ENCODE measurements at places on chromosomes 5 and 9.

GRCh38 chr5:175588709-175589429 lies 69.0 kb upstream of the HRH2 start:
- DNase-seq = no peak

- no peak for DNase-seq
Observed at GRCh38 chr5:73912821-73913271, 286.9 kb downstream of the ARHGEF28 start.

- no peak for DNase-seq
Observed at GRCh38 chr5:106094839-106095238, 1575.9 kb downstream of the EFNA5 start.

- no peak for DNase-seq
Observed at GRCh38 chr9:127474592-127474991, 23.3 kb downstream of the LRSAM1 start.

GRCh38 chr9:38024036-38024681 lies 44.9 kb downstream of the SHB start:
- DNase-seq = no peak

- no peak for DNase-seq
Observed at GRCh38 chr9:89444925-89445765, 52.8 kb downstream of the SEMA4D start.

DNA sequence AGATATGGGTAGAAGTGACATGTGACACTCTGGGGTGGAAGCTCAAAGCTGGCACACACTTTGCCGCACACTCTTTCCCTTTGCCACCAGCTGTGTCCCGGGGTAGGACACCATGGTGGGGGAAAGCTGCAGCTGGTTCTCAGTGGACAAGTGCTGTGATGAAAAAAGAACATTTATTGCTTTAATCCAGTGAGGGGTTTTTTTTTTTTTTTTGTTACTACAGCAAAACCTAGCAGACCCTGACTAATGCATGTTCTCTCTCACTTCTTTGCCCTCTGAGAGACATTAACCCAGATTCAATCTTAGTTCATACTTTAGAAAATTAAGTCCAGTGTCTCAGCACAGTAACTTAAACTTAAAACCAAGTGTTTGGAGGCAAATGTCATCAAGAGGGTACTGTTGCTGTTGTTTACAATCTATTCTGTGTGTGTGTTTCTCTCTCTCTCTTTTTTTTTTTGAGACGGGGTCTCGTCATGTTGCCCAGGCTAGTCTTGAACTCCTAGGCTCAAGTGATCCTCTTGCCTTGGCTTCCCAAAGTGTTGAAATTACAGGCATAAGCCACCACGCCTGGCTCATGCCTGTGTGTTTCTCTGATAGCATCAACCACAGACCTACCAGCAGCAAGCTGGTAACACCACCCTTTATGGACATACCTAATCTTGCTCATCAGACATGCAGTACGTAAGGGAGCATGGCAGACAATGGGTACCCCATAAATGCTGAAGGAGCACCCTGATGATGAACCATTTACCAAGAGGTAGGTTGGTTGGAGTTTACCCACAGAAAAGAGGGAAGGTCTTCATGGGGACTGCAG lies 84.7 kb upstream of the TBC1D2 start:
- no peak for DNase-seq

DNA sequence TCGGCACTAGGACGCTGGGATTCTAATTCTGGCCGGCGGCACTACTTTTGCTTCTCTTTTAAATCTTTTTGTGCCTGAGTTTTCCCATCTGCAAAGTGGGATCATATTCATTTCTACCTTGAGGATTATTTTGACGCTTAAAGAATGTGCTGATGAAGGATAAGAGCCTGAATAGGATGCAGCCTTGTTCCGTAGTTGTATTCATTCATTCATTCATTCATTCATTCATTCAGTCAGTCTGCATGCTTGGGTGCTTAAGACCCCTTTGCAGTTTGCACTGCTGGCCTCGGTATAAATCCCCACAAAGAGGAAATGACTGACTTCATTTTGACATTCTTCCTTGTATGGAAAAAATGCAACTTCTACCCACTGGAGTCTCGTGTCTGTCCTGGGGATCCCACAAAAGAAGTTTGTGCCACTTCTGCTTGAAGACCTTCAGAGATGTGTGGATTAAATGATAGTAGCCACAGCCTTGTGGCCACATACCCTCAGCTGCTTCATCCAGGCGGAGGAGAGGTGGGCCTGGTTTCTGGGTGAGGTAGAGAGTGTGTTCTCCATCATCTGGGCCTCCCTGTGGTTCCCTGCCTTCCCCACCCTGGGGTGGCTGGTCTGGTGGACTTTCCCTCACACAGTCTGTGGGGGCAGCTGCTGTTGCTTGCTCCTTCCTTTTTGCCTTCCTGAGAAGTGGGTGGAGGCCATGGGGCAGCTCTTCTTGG lies 62.6 kb downstream of the PPARGC1B start:
- DNase-seq = no peak

- no peak for DNase-seq
Observed at GRCh38 chr5:3197304-3198073, 398.1 kb upstream of the IRX1 start.

DNA sequence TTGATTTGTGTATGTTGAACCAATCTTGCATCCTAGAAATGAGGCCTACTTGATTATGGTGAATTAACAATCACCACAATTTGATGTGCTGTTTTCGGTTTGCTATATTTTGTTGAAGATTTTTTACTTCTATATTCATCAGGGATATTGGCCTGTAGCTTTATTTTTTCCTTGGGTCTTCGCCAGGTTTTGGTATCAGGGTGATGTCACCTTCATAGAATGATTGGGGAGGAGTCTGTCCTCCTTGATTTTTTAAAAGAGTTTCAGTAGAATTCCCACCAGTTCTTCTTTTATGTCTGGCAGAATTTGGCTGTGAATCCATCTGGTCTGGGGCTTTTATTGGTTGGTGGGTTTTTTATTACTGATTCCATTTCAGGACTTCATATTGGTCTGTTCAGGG lies 115.2 kb downstream of the CPLANE1 start:
- no peak for DNase-seq

DNA sequence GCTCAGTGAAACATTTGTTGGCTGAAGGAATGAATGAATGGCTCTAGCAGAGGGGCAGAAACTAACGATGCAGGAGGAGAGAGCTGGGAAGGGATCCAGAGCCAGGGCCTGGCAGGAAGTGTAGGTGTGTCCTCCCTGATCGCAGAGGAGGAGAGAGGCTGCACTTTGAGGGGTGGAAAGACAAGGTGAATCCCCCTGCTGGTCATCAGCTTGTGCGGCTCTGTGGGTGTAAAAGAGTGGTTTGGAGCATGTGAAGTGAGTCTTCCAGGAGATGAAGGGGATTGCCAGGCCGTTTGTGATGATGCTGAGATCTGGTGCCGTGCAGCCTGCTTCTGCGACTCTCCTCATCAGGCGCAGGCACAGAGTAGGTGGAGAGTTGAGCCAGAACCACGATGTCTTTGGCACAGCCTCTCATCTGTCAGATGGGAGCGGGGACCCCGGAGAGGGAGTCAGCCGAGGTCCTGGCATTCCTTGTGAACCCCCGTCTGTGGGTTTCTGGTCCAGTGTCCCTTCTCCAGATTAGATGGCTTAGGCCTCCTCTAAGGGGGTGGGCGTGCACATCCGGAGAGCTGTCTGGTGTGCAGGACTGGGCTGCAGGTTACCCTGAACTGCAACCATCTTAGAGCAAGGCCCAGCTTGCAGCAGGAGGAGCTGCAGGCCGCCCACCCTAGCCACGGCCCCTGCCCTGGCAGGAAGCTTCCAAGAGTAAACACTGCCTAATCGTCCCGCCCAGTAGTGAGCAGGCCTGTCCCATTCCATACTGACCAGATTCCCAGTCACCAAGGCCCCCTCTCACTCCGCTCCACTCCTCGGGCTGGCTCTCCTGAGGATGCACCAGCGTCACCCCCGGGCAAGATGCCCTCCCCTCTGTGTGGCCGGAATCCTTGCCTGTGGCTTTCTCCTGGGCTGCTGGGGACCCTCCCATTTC lies at the start of gene ADAMTS13:
Gene ADAMTS13, plus strand, starts transcription at position 753 of the 928 bp plus-strand sequence. Its CDS starts 77 bp downstream, at position 830.
- no peak for DNase-seq

DNA sequence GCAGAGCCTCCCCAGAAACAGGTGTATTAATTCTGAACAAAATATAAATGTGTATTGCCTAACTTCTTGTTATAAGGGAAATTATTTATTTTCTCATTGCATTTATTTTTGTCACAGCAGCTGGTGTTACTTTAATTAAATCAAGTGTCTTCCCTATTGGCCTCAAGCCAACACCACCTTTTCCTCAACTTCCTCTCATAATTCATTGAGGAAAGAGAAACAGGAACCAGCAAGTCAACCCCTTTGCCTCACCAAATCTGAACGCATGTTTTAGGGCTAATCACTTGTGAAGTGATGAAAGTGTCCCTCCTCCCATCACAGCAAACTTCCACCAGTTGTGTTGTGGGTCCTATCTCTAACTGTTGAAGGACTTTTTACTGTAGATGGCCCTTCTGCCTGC lies 73.1 kb downstream of the DIRAS2 start:
- no peak for DNase-seq

DNA sequence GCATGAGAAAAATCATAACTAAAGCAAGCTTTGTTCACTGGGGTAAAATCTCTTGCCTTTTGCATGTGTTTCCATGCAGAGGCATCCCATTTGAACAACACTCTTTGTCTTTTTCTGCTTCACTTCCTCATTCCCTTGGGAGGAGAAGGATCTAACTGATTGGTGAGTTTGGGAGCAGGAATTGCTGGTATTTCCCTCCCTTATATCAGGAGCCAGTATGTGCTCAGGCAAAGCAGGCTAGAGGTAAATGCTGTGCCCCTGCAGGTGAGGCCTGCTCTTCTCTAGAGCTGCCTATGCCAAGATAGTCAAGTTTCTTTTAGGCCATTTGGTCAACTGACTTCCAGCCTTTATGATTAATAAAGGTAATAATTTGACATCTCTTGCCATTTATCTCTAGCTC lies 179.9 kb downstream of the COX7C start:
- DNase-seq = no peak

GRCh38 chr9:121267689-121268597 lies at the start of gene GSN:
Gene GSN, plus strand, starts transcription at chr9:121268162. Its CDS starts 33,810 bp downstream, at chr9:121301972.
- peak; percentile 28 for DNase-seq

DNA sequence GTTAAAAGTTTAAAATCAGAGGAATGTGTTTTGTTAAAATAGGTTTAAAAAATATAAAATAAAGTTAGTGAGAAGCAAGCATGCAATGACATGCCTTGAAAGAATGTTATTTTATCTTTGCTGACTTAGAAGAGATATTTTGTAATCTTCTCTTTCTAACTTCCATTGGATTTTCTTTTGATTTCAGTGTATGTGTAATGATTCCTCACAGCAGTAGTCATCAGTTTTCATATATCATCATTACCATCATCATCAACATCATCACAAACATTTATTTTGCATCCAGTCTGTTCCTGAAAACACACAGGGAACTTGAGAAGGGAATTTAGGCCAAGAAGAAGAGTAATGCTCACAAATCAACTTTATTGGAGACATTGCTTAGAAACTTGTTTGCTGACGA lies 699.6 kb downstream of the TAF11L14 start:
- no peak for DNase-seq

- DNase-seq = no peak
Observed at GRCh38 chr5:57276353-57276752, 102.5 kb downstream of the GPBP1 start.

GRCh38 chr5:139392678-139393496 lies 2.0 kb downstream of the PROB1 start:
- peak; percentile 60 for DNase-seq

- DNase-seq = no peak
Observed at GRCh38 chr9:137088121-137088520, 1.3 kb downstream of the MAN1B1 start.

- no peak for DNase-seq
Observed at GRCh38 chr9:117480253-117480652, 65.4 kb upstream of the ASTN2 start.

DNA sequence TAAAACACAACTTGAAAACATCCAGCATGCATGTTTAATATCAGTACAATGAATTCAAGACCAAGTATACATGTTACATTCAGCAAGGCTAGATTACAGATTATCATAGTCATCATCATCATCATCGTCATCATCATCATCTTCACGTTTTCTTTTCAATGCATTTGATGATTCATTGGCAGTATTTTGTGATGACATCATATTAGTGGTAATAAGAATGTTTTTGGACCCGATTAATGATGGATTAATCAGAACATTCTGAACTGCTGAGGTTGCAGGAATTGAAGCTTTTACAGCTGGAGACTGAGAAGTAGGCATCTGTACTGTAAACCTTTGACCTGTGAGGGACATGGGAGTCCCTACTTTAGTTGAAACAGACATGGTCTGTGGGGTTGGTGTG lies 4.5 kb downstream of the AK6 start:
- no peak for DNase-seq

- DNase-seq = no peak
Observed at GRCh38 chr9:117093891-117094844, 320.7 kb downstream of the ASTN2 start.

- no peak for DNase-seq
Observed at GRCh38 chr5:176737746-176738636, 72.4 kb upstream of the UNC5A start.

GRCh38 chr9:134230092-134230941 lies 66.0 kb upstream of the RNU6ATAC start:
- DNase-seq = no peak

- no peak for DNase-seq
Observed at GRCh38 chr5:40414922-40415321, 264.8 kb upstream of the PTGER4 start.

DNA sequence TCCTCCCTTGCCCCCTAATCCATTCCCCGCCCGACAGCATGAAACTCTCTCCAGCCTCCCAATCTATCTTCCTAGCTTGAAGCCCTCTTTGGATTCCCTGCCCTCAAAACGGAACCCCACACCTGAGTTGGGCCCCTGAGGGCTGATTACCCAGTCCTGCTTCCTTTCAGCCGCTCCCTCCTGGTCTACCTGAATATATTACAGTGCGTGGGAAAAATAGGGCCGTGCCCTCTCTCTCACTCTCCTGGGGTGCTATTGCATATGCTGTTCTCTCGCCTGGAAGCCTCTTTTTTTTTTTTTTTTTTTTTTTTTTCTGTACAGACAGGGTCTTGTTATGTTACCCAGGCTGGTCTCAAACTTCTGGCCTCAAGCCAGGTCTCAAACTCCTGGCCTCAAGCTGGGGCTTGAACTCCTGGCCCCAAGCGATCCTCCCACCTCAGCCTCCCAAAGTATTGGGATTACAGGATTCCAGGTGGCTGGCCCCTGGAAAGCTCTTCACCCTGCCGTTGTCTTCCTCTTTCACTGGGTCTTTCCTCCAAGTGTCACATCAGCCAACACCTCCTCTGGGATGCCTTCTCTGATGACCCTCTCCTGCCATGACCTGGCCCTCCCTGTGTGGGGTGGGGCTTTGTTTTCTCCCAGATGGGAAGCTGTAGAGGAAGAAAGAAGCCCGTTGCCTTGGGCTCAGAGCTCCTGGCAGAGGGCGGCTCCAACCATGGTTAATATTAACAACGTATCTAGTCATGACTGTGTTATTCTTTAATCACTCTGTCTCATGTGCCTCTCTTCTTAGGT lies 8.2 kb downstream of the DNM1 start:
- no peak for DNase-seq

- no peak for DNase-seq
Observed at GRCh38 chr5:75720882-75721281, 3.6 kb upstream of the POC5 start.

- DNase-seq = no peak
Observed at GRCh38 chr5:180960209-180960608, 28.4 kb upstream of the BTNL3 start.

- DNase-seq = no peak
Observed at GRCh38 chr9:86731511-86732063, 215.7 kb downstream of the GAS1 start.

GRCh38 chr5:124393584-124394379 lies 352.7 kb downstream of the ZNF608 start:
- DNase-seq = no peak

- DNase-seq = no peak
Observed at GRCh38 chr5:68766952-68767464, 326.8 kb upstream of the SLC30A5 start.
